CD8-positive, alpha-beta memory T cell (primary cell): ENCODE measurements at places on chromosomes 6 and 20.

- DNase-seq, result no peak
These were observed 63.7 kb upstream of the SLC22A23 start for GRCh38 chr6:3520281-3521230.

GRCh38 chr6:170461556-170462365 is 91.3 kb downstream of the PSMB1 start:
- no peak for DNase-seq

DNA sequence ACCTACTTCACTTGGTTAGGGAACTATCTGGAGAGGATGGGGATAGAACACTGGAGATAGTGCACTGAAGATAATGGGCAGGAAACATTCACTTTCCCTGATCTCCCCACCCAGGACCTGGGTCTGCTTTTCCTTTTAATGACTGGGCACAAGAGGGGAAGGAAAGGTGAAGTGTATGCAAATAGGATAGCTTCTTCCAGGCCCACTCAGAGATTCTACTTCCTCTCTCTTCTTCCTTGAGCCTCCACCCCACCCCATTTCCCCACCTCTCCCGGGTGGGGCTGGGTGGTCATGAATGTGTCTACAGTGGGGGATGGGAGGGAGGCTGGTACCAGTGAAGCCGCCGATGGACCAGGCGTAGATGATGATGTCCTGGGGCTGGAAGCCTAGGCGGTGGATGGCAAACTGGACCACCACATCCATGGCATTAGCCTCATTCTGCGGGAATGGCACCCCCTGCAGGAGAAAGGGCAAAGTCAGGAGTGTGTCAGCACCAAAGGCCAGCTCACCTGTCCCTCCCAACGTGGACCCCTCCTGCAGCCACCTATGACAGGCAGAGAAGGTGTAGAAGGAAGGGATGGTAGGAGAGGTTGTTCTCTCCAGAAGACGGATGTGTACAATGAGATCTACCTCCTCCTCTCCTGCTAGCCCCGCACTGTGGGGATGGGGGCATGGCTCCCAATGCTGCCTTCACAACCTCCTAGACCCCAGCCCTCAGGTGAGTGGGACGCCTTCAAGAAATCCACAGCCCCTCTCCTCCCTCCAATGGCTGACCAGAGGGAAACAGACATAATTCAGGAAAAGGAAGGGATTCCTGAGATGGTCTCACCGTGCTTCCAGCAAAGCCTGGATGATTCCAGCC is 8.6 kb upstream of the LY6G5C start:
- DNase-seq, result no peak

- DNase-seq, result no peak
These were observed 439.8 kb downstream of the BMP2 start for GRCh38 chr20:7207186-7207798.

GRCh38 chr6:125944434-125944816 is 12.1 kb upstream of the HINT3 start:
- DNase-seq, result no peak

GRCh38 chr20:62860391-62860923 is 1.2 kb downstream of the TCFL5 start:
- no peak for DNase-seq

- DNase-seq, result no peak
These were observed 21.1 kb upstream of the CCM2L start for GRCh38 chr20:31989030-31989645.

DNA sequence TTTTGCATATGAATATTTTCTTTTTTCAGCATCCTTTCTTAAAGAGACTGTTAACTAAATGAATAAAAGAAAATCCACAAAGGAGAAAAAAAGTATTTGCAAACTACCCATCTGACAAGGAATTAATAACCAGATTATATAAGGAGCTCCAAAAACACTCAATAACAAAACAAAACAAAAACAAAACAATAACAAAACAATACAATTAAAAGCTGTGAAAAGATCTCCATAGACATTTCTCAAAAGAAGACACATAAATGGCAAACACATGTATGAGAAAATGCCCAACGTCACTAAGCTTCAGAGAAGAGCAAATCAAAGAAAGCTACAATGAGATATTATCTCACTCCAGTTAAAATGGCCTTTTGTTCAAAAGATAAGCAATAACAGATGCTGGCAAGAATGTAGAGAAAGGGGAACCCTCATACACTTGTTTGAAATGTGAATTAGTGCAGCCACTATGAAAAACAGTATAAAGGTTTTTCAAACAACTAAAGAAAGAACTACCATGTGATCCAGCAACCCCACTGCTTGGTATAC is 1310.0 kb upstream of the EYS start:
- no peak for DNase-seq

DNA sequence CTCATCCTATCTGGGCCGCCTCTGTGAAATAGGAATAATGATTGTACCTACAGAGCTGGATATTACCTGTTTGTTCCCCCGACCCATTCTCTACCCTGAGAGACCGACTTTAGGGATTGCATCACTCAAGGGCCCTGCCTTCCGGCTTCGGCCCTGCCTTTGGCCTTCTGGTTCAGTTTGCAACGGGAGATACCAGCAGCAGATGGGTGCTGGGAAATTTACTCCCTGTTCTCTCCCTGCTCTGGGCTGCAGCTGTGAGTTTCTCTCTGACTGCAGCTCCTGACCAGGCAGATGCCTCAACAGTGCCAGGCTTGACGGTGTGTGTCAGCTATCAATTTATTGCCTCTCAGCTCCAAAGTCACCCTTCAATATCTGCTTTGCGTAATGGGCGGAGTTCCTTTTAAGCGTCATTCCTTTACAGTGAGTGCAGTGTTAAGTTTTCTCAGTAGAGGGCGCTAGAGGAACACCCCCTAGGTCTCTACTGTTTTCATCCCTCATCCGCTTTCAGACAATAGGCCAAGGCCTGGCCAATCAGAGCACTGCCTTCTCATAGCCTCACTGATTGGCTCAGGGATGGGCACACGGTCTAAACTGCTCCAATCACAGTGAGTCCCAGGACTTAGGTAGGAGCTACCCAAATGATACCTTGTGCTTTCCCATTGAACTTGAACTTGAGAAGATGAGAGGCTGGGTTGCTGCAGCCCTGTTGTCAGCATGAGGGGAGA is 30.0 kb downstream of the KCNG1 start:
- peak; percentile 34 for DNase-seq

GRCh38 chr6:10745116-10745515 is 2.5 kb upstream of the TMEM14B start:
- no peak for DNase-seq

DNA sequence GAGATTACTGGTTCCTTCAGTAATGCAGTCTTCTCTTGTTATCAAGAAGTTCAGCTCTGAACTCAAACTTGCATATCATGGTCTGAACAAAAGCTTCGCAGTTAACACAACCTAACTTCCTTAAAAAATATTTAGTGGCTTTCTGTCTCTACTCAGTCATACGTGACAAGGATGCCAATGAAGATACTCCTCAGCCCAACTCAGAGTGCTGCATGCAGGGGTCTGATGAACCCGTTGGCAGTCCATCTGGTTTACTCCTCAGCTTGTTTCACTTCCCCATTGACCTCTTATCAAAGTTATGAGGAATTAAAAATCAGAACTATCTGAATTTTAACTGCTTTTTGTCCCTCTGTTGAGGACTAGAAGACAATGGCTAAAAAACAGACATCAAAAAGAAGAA is 56.6 kb upstream of the RIN2 start:
- no peak for DNase-seq

- no peak for DNase-seq
These were observed 46.6 kb upstream of the UST start for GRCh38 chr6:148700047-148700715.

DNA sequence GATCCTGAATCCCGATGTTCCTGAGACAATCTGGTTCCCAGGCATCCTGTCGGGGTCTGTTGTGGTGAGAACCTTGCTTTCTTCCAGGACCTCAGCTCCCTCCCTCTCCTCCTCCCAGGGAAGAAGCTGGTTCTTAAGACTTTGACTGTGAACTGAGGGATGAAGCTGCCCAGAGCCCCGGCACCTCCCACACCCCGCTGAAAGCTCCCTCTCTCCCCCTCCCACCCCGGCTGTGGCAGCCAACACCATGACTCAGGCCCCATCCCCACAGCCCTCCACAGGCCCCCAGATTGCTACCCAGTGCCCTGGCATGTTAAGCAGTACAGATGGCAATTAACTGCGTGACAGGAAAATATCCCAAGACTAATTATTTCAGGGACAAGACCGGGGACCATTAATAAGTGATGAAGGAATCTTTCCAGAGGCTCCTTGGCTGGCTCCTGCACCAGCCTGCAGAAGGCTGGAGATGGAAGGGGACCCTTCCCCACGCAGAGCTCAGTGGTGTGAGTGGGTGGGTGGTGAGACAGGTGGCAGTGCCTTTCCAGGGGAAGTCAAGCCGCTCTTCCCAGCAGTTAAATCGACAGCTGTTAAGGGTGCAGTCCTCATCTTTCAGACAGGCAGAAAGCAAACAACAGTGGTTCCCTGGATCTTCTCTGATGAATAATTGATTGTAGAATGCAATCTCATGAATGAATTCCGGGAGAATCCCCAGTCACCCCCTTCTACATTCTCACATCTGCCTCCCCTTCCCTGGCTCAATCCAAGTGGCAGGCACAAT is 237.9 kb downstream of the LRFN2 start:
- DNase-seq, result no peak

GRCh38 chr20:63896264-63897105 is 1.6 kb downstream of the DNAJC5 start:
- DNase-seq, result peak; percentile 14

GRCh38 chr6:30829639-30830255 is 54.6 kb upstream of the DDR1 start:
- no peak for DNase-seq

DNA sequence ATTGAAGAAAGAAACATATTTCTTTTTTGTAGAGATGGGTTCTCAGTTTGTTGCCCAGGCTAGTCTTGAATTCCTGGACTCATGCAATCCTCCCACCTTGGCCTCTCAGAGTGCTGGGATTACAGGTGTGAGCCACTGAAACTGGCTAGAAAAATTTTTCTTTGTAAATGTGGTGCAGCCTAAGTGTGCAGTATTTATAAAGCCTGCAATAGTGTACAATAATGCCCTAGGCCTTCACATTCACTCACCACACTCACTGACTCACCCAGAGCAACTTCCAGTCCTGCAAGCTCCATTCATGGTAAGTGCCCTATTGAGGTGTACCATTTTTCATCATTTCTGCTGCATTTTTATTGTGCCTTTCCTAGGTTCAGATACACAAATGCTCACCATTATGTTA is 31.4 kb downstream of the NHSL1 start:
- no peak for DNase-seq

GRCh38 chr6:130362128-130362527 is 3.7 kb upstream of the TMEM200A start:
- no peak for DNase-seq

GRCh38 chr6:89400912-89401399 is 11.1 kb downstream of the RRAGD start:
- DNase-seq, result no peak

- DNase-seq, result no peak
These were observed 64.9 kb downstream of the SYTL3 start for GRCh38 chr6:158714706-158715105.

GRCh38 chr20:64062596-64063388 is at the start of gene TCEA2:
Gene TCEA2, plus strand, starts transcription at chr20:64063198. Its CDS starts 115 bp downstream, at chr20:64063313.
- DNase-seq, result peak; percentile 88

GRCh38 chr20:52348434-52348833 is 156.9 kb upstream of the ZFP64 start:
- no peak for DNase-seq

DNA sequence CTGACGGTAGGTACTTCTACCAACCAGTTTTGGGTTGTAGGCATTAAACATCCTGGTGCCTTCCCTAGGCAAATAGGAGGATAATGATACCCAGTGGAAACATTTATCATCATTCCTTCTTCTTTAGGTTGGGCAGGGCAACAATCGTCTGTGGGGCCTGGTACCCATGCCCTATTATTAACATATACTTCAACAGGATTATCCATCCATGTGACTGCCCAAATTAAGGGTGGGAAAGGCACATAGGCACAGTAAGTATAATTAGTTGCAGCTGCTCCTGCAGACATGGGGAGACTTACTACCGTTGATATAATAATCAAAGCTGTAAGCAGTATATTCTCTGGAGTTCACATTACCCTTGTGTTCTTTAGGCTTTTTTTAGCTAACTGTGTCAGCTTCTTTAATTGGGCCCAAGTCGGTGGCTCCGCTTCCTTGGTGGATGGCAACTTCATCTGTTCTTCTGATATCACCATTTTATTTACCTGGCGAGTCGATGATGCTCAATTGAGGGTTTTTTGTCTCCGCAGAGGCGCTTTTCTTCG is 16.8 kb downstream of the RPL7L1 start:
- no peak for DNase-seq

DNA sequence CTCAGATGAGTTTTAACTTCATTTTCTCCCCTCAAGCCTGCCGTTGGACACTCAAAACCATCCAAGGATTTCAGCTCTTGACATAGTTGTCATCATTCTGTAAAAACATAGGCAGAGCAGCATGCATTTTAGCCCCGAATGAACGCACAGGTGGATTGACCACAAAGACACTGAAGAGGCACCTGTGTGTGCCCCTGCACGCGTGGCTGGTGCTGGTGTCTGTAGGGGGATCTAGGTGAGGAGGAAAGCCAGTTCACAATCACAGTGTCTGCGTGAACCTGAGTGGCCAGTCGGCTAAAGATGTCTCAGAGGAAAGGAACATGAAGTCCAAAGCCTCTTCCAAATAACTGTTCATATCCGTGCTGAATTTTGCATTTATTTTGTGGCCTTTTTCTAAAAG is 309.2 kb downstream of the QKI start:
- DNase-seq, result no peak

GRCh38 chr6:47221565-47221964 is 88.1 kb downstream of the TNFRSF21 start:
- DNase-seq, result no peak

- no peak for DNase-seq
These were observed 40.1 kb upstream of the TMEM181 start for GRCh38 chr6:158519761-158520160.

DNA sequence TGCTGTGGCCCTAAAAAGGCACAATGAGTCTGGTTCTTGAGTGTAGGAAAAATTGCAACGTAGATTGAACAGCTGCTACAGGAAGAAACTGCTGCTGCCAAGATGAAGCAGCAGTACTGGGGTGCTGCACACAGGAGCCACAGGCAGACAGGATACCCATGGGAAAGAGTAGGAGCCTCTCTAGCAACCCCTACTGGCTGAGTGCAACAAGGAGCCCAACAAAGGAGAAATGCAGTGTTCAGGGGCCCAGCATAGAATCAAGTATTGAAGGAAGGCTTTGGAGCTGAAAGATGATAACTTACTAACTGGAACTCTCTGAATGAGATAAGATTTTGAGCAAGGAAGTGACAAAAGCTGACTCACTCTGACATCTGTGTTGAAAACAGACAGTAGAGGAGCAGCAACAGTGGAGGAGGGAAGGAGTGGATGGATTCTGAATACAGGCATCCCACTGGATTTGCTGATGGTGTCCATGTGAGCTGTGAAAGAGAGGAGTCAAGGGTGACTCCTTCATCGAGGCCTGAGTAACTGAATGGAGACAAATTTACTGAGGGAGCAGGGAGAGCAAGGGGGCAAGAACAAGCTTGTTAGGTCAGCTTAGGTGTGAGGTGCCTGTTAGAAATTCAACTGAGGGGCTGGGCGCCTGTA is 534.7 kb upstream of the JARID2 start:
- DNase-seq, result peak; percentile 14

DNA sequence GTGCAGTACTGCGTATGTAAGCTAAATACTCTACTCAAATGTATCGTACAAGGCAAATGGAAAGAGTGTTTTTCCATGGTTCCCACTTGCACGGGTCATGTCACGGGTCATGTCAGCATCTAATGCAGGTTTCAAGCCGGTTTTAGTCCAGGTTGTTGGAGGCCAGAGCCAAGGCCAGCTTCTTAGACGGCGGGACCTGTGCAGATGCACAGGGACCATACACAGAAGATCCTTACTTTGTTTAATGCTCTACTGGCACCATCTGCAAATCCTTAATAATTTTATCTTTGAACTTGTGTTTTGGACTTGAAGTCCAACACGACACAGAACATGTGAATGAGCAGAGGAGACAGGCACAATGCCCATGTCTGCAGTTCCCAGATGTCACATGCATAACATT is 42.7 kb downstream of the SOD2 start:
- no peak for DNase-seq
